ENCODE measurements at places on chromosomes 11 and 22.

DNA sequence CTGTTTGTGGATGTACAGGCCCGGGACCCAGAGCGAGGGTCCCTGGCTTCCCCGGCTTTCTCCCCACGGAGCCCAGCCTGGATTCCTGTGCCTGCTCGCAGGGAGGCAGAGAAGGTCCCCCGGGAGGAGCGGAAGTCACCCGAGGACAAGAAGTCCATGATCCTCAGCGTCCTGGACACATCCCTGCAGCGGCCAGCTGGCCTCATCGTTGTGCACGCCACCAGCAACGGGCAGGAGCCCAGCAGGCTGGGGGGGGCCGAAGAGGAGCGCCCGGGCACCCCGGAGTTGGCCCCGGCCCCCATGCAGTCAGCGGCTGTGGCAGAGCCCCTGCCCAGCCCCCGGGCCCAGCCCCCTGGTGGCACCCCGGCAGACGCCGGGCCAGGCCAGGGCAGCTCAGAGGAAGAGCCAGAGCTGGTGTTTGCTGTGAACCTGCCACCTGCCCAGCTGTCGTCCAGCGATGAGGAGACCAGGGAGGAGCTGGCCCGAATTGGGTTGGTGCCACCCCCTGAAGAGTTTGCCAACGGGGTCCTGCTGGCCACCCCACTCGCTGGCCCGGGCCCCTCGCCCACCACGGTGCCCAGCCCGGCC is 16.7 kb upstream of the ACR start:
- DNase-seq: no peak

DNA sequence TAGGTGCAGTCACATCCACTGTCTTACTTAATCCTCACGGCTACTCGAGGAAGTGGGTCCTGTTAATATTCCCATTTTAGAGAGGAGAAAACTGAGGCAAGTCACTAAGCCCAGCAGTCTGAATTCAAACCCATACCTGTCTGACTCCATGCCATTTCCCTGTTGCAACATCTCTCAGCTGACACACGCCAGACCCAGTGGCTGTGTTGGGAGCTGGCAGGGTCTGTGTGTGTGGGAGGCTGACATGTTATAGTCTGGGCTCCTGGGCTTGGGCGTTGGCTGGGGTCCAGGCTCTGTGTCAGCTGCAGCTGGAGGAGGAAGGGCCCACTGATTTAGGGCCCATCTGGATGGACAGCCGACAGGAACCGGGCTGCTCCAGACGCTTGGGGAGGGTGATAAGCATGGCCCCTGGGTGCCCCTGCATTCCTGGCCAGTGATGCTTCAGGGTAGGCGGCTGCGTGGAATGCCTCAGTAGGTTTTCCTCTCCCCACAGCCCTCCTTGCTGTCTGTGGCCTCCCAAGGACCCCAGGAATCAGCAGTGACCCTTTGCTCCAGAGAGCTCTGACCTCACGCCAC is 562.5 kb downstream of the MN1 start:
- no peak for DNase-seq

GRCh38 chr22:34070531-34070930 is 150.3 kb upstream of the LARGE1 start:
- no peak for DNase-seq

GRCh38 chr22:35134637-35135036 is 68.7 kb downstream of the ISX start:
- no peak for DNase-seq

DNA sequence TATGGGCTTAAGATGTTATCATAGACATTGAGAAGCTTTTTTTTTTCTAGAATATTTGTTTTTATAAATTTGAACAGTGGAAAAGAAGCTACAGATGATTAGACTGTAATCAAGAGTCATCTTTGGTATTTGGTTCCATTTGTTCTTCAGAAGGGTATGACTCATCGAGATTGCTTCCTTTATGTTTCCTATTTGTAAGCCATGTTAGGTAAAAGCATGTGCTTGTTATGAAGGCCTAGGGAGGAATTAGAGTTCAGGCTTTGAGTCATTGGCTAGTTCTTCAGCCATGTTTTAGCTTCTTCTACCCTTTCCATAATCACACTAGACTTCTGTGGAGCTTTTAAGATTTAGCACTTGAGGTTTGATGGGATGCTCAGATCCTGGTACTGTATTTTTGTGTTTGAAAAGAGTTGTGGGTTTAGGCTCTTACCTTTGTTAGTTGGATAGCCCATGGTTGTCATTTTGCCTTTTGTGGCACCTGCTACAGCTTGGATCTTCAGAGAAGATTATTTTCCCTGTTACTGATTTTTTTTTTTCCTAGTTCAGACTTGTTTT is 44.3 kb downstream of the POLD3 start:
- peak; percentile 65 for DNase-seq

GRCh38 chr22:35410663-35411034 is 10.7 kb downstream of the MCM5 start:
- DNase-seq: no peak

- no peak for DNase-seq
Measured at GRCh38 chr11:43737201-43737590, 56.7 kb downstream of the HSD17B12 start.

DNA sequence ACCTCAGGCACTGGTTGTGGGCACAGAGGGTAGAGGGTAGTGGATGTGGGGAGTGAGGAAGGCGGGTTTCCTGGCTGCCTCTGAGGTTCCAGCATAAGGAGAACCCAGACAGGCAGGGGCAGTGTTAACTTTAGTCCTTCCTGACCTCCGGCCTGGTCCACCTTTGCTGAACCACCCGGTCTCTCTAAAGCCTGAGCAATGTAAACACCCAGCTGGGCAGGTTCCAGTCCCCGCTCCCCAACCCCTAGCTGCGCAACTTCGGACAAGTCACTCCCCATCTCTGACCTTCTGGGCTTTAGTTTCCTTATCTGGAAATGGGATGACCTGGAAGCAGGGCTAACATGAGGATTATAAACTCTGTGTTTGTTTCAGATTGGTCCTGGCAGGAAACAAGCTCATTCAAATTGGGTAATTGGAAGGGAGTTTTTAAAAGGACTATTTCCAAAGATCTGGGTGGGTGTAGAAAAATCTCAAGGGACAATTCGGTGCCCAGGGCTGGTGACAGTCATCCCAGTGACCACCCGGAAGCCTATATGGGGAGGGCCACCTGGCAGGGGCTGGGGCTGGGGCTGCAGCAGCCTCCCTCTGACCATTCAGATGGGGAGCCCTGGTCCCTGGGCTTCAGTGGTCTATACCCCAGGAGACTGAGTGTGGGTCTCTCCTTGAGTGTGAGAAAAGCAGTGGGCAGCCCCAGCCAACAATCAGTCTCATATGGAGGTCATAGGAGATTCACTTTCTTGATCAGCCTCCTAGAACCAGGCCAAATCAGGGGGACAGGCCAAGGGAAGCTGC is 108.3 kb upstream of the SYT13 start:
- no peak for DNase-seq

DNA sequence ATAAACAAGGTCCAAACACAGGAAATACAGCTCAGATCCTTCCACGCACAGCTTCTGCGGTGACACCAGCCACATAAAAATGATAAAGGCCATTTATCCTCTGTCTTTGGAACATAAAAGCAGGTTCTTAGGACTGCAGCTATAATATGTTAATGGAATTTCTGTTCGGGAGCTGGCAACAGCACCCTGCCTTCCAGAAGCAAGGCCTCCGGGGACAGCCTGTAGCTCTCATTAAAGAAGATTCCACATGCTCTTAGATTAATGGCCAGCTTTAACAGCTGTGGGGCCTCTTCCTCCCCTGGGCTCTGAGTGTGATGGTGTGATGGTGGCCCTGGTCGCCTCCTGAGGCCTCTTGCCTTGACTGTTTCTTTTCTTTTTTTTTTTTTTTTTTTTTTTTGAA is 137.3 kb downstream of the CACNA1I start:
- DNase-seq: no peak

DNA sequence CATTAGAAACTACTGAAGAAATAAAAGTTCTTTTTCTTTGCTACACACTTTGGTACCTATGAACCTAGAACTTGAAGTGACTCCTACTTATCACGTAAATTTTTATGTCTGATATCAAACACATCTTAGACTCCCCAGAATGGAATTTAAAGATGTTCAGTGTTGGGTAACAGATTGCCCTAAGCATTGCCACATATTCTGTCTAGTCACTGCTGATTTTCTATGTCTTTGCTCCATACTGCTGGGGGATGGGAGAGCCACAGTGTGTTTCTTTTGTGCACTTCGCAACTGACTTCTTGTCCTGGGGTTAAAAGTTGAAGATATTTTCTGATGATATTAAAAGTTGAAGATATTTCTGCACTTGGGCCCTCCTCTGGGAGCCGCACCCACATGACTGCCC is 19.4 kb upstream of the MYO18B start:
- DNase-seq: peak; percentile 9

- DNase-seq: peak; percentile 68
Measured at GRCh38 chr22:36334081-36334820, 53.5 kb downstream of the MYH9 start.

DNA sequence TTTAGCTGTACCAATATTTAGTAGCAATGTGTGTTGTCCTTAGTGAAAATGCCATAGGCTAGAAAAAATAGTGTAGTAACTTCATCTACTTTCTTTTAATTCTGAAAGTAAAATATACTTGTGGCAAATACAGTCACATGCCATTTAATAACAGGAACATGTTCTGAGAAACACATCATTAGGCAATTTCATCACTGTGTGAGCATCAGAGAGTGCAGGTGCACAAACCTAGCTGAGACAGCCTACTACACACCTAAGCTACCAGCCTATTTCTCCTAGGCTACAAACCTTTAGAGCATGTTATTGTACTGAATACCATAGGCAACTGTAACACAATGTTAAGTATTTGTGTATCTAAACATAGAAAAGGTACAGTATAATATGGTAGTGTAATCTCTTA is 127.0 kb upstream of the PITPNB start:
- no peak for DNase-seq

- no peak for DNase-seq
Measured at GRCh38 chr11:17432002-17432401, 43.5 kb upstream of the KCNJ11 start.

- peak; percentile 90 for DNase-seq
Measured at GRCh38 chr11:1770528-1770927, 6.8 kb upstream of the CTSD start.

DNA sequence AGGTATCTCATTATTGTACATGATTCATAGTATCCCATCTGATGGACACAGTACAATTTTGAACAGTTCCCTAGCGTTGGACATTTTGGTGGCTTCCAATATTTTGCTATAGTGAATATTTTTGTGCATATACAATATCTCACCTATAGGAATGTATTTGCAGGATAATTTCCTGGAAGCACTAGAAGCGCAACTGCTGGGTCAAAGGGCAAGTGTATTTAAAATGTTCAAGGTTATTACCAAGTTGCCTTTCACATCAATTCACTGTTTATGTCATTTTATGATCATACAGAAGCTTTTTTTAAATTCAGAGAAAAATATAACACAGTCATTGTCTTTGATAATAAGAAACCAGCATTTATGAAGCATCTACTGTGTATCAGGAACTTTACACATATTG is 19.1 kb upstream of the RPS3 start:
- DNase-seq: no peak

GRCh38 chr22:49026494-49027367 is 800.9 kb downstream of the BRD1 start:
- DNase-seq: peak; percentile 21

DNA sequence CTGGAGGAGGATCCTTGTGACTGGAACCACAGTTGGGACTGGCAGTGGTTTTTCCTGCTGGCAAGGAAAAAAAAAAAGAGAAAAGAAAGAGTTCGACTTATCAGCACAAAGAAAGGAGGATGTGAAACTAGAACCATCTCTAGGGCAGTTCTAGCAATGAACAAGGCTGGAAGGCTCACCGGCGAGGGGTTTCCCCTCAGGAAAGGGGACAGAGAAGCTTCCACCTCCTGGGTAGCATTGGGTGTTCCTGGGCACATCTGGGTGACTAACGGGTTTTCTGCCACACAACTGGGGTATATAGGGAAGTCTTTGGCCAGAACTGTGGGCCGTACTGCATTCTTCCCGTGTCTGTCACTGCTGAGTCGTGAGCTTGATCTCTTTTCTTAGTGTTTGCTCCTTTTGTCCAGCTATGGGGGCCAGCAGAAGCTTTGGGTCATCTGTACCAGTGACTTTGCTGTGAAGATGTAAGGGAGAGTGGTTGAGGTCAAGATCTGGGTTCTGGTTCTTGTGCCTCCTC is 109.4 kb upstream of the OR4B1 start:
- peak; percentile 73 for DNase-seq

DNA sequence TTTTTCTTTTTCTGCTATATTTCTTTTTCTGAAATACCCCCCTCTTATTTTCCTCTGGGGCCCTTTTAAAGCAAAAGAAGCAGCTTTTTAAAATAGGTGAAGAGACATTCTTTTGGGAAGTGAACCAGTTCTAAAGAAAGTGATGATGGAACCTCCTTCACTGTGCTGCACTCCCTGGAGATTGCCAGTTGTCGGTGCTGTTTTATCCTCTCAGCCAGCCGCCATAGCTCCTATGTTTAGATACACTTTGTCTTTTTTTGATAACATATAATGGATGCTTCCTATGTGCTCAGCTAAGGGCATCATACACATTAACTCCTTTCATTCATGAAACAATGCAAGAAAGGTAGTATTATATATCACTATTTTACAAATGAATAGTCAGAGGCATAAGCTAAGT is 14.0 kb downstream of the CFAP300 start:
- DNase-seq: no peak

- DNase-seq: no peak
Measured at GRCh38 chr11:32430568-32431381, 4.6 kb downstream of the WT1 start.

- DNase-seq: no peak
Measured at GRCh38 chr11:41289408-41289807, 170.0 kb downstream of the LRRC4C start.

GRCh38 chr11:47617417-47617809 is 23.2 kb upstream of the C1QTNF4 start:
- no peak for DNase-seq

DNA sequence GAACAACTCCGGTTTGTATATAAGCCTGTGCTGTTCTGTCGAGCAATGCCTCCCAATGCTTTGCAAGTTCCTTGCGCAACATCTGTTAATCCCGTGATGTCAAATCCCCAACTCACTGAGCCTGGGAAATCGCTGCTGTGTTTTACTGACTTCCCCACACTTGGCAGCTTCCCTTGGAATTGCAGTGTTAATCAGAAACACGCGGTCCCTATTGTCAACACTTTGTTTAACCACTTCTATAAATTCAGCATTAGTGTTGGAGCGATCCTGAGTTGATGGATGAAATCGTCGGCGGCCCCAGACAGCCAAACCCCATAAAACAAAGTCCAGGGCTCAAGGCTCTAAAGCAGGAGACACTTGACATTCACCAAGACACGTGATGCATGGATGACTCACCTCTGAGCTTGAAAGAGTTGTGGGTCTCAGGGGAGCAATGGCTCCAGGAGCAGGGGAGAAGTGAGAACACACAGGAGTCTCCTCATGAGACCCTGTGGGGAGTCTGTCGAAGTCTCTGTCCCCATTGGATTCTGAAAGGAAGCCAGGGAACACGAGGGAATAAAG is 555.3 kb downstream of the MIAT start:
- peak; percentile 87 for DNase-seq

DNA sequence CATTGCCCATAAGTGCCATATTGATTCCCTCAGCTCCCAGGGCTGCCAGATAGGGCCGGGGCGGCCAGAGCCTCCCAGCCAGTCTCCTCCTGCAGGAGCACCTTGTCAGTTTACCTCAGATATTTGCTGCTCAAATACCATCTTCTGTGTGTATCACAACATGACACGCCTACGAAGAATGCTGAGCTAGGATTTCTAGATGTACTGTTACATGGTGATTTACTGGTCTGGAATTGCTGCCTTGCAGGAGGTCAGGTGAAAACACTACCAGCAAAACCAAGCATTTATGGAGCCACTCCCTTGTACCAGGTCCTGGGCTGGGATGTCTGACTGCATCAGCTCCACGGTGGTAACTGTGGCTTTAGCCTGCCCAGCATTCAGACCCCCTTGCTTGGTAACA is 11.8 kb downstream of the MICAL3 start:
- DNase-seq: no peak

Measured in NB4 (cell line).